ENCODE measurements at places on chromosomes 5 and 9. TPM values are rescaled to one million over a fixed set of nuclear protein-coding genes. Genes with fewer than 3 reads are reported as not detected.

Gene STC2
- total RNA-seq = 51.6 TPM

Gene AQP3
- 912 TPM for total RNA-seq

Gene TMEM171
- total RNA-seq = 0.92 TPM

Gene TMEM215
- not detected for total RNA-seq

Gene FBXL7
- 1.2 TPM for total RNA-seq

Gene ECM2
- not detected for total RNA-seq

Gene TNFSF15
- 0.42 TPM for total RNA-seq

Gene CA9
- total RNA-seq = 39.5 TPM

Gene HSD17B3
- total RNA-seq = 1.6 TPM

Gene CERCAM
- total RNA-seq = 57.5 TPM
